ENCODE measurements at places on chromosomes 7 and 10.
A peak's percentile ranks its signal among the peaks of the same experiment; 100 is the strongest.

- DNase-seq = no peak
Measured at GRCh38 chr10:74328388-74328787, 177.4 kb downstream of the ADK start.

GRCh38 chr10:122248356-122249302 lies 22.5 kb upstream of the BTBD16 start:
- no peak for DNase-seq

- DNase-seq = no peak
Measured at GRCh38 chr10:31875608-31876007, 53.0 kb downstream of the ARHGAP12 start.

GRCh38 chr10:81036257-81036656 lies 498.6 kb downstream of the SH2D4B start:
- no peak for DNase-seq

- DNase-seq = no peak
Measured at GRCh38 chr10:131841131-131841660, 59.6 kb upstream of the PPP2R2D start.

GRCh38 chr7:84535580-84536270 lies 341.1 kb upstream of the SEMA3A start:
- no peak for DNase-seq

GRCh38 chr7:150740053-150740452 lies 2.8 kb downstream of the GIMAP5 start:
- peak; percentile 66 for DNase-seq

GRCh38 chr7:108425714-108426275 lies 30.4 kb downstream of the NRCAM start:
- no peak for DNase-seq

DNA sequence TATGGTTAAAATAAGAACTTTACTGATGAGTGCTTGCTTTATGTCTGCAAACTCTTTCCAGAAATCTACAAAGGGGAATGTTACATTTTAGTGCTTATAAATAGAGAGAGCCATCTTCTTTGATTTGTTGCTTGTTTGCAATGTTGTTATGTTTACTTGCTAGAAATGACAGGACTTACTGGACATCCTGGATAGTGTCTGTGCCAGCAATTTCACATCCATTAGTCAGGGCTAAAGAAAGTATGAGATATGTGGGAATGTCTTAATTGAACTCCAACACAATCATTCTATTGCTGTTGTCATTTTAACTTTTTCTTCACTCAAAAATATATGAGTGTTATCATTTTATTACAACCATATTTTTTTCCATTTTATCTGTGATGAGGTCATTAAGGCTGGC lies 453.2 kb downstream of the TNS3 start:
- no peak for DNase-seq
